ENCODE measurements at places on chromosomes 1 and 21. TPM values are rescaled to one million over a fixed set of nuclear protein-coding genes. Genes with fewer than 3 reads are reported as not detected.

Gene WDR64
- total RNA-seq: not detected

Gene DIRAS3
- 2.2 TPM for total RNA-seq

Gene KMO
- total RNA-seq: not detected

Gene TESK2
- total RNA-seq: 0.96 TPM

Gene PPP1R12B
- total RNA-seq: 5.9 TPM

Gene GBP6
- not detected for total RNA-seq

Gene IVL
- total RNA-seq: not detected

Gene CNKSR1
- 0.11 TPM for total RNA-seq

Gene KRTAP19-3
- total RNA-seq: not detected

- no peak for DNase-seq
- peaks cover 49% of the 10 kb centered on the region for H3K27me3 ChIP-seq
- H3K36me3 ChIP-seq: no peaks in the 10 kb centered on the region
- peaks cover 17% of the 10 kb centered on the region for H3K4me1 ChIP-seq
Measured at GRCh38 chr1:223129229-223129901, 13.7 kb downstream of the TLR5 start.

GRCh38 chr1:8155528-8156186 lies 129.5 kb upstream of the ERRFI1 start:
- no peak overlapping the region for H3K4me3 ChIP-seq
- peaks cover 10% of the 10 kb centered on the region for H3K36me3 ChIP-seq
- peaks cover 6% of the 10 kb centered on the region for H3K4me1 ChIP-seq
- H3K27ac ChIP-seq: no peak overlapping the region

- no peak for DNase-seq
- peaks cover 7% of the 10 kb centered on the region for H3K36me3 ChIP-seq
- no peak overlapping the region for H3K27ac ChIP-seq
- no peak overlapping the region for H3K4me3 ChIP-seq
Measured at GRCh38 chr1:166350490-166350889, 183.7 kb upstream of the FAM78B start.

DNA sequence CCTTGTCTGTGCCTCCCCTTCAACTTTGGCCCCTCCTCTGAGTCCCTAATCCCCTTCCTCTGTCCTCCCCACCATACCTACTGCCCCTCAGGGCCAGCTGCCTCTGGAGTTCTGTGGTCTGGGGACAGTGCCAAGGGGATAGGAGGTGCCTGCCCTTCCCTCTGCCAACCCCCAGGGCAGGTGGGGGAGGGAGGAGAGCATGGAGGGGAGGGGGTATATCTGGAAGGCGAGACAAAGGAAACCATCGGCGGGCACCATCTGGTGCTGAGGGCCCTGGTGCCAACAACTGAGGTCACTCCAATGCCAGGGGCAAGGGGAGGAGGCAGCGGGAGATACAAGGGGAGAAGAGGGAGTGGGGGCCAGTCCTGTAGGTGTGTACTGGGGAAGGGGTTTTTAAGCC lies 9.6 kb downstream of the RAB25 start:
- H3K36me3 ChIP-seq: no peaks in the 10 kb centered on the region
- H3K4me3 ChIP-seq: no peak overlapping the region
- no peak overlapping the region for H3K27ac ChIP-seq
- no peak for DNase-seq
- peaks cover 9% of the 10 kb centered on the region for H3K4me1 ChIP-seq
- peaks cover 3% of the 10 kb centered on the region for H3K27me3 ChIP-seq

GRCh38 chr1:153612755-153613331 lies at the start of gene S100A16:
Gene S100A16 (minus strand): TSS chr1:153613137. CDS start chr1:153608151, 4,986 bp downstream.
- peaks cover 75% of the 10 kb centered on the region for H3K4me1 ChIP-seq
- peak within 1 kb of the TSS; percentile 96 for H3K27ac ChIP-seq
- DNase-seq: peak; percentile 62
- peaks cover 4% of the 10 kb centered on the region for H3K27me3 ChIP-seq
- peak within 1 kb of the TSS; percentile 96 for H3K4me3 ChIP-seq

- peaks cover 1% of the 10 kb centered on the region for H3K27me3 ChIP-seq
- H3K27ac ChIP-seq: peak overlapping the region; percentile 72
- no peak for DNase-seq
- H3K36me3 ChIP-seq: peaks cover 26% of the 10 kb centered on the region
- no peak overlapping the region for H3K4me3 ChIP-seq
Measured at GRCh38 chr1:200379940-200380588, 29.8 kb downstream of the ZNF281 start.

GRCh38 chr1:216702170-216702569 lies 21.1 kb downstream of the ESRRG start:
- H3K4me1 ChIP-seq: no peaks in the 10 kb centered on the region
- H3K36me3 ChIP-seq: no peaks in the 10 kb centered on the region
- no peak for DNase-seq
- no peak overlapping the region for H3K4me3 ChIP-seq
- no peaks in the 10 kb centered on the region for H3K27me3 ChIP-seq
